ENCODE measurements at places on chromosomes 16 and 17.
A peak's percentile ranks its signal among the peaks of the same experiment; 100 is the strongest.

GRCh38 chr17:74528491-74529199 is 2.6 kb downstream of the CD300LB start:
- no peak for DNase-seq

GRCh38 chr16:27366687-27367460 is 35.1 kb upstream of the IL21R start:
- peak; percentile 17 for DNase-seq

GRCh38 chr17:68599091-68599490 is 2.1 kb downstream of the FAM20A start:
- no peak for DNase-seq

- no peak for DNase-seq
These were observed 536.8 kb downstream of the NPIPA7 start for GRCh38 chr16:16915771-16916170.

DNA sequence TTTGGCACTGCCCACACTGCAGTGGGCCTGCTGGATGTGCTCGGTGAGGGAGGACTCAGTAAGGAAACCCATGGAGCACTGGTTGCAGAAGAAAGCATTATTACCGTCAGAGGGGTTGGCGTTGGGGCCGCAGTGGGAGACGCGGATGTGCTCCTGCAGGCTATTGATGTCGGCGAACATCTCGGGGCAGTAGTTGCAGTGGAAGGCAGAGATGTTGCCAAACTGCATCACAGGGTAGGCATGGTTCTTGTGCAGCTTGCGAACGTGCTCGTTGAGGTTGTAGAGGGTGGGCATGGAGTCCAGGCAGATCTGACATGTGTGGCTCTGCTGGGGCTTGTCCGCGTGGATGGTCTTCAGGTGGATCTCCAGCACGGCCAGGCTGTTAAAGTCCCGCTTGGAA is 218.4 kb downstream of the ZNF423 start:
- no peak for DNase-seq

DNA sequence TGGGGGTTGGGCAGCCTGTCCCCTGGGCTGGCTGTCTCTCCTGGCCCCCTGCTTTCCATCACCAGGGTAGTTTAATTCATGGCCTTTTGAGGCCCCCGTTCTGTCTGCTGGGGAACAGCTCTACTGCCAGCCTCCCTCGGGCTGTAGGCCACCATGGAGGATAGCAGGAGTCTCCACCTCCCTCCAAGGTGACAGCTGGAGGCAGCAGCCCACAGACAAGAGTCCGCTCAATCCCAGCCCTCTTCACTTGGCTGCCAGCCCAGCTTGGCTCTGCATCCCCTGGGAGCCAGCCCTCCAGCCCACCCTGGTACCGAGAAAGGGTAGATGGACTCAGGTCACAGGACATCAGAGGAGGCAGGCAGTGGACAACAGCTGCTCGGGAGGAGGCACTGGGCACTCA is 194.6 kb upstream of the SDK2 start:
- DNase-seq: no peak

DNA sequence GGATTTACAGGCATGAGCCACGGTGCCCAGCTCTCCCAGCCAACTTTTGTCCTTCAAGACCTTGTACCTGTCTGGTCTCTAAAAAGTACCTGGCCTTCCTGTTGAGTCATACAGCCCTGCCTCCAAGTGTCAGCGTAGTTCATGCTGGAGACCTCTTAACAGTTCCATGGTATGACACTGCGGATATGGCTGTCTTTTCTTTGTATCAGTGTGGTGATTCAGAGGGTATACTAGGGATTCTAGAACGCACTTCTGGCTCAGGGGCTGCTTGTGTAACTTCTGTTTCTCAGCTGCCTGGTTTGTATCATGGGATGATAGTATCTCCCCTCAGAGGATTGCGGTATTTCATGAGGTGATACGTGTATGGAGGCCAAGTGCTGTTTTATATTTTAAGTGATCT is 2.0 kb upstream of the TMEM11 start:
- no peak for DNase-seq

DNA sequence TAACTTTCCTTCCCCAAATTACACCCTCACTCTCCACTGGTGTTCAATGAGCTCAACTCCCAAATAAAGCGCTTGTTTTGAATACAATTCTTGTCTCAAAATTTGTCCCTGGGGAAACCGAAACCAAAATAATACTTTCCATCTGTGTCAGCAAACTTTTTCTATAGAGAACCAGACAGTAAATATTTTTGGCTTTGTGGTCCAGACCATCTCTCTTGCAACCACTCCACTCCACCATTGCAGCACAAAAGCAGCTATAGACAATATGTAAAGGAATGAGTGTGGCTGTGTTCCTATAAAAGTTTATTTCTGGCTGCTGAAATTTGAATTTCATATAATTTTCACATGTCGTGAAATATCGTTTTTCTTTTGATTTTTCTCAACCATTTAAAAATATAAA is 84.6 kb upstream of the ERCC4 start:
- DNase-seq: no peak

- DNase-seq: no peak
These were observed 71.7 kb upstream of the PMFBP1 start for GRCh38 chr16:72243621-72244020.

GRCh38 chr16:89505204-89506112 is 2.7 kb upstream of the SPG7 start:
- peak; percentile 78 for DNase-seq

- no peak for DNase-seq
These were observed 5.1 kb upstream of the SETD6 start for GRCh38 chr16:58510097-58510775.

GRCh38 chr16:70553645-70554044 is 30.0 kb downstream of the SF3B3 start:
- no peak for DNase-seq

DNA sequence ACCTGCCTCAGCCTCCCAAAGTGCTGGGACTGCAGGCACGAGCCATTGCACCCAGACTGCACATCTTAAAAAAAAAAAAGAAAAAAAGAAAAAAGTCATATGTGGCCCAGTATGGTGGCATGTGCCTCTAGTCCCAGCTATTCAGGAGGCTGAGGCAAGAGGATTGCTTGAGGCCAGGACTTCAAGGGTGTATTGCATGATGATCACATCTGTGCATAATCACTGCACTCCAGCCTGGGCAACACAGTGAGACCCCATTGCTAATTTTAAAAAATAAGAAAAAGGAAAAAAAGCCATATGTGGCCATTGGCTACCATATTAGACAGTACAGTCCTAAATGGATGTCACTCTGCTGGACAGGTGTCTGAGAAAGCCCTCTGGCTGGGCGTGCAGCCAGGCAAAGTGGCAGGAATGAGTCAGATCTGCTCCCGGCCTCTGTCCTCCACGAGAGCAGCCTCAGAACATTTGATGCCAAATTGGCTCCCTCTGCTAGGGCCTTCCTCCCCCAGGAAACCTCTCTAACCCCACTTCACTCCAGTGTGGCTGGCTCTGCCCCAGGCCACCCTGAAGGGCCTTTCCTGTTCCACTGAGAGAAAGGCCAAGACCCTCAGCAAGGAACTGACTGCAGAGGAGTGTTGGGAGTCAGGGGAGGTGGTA is 14.7 kb downstream of the CA7 start:
- no peak for DNase-seq

GRCh38 chr16:56013962-56014552 is 138.9 kb upstream of the CES5A start:
- peak; percentile 5 for DNase-seq

DNA sequence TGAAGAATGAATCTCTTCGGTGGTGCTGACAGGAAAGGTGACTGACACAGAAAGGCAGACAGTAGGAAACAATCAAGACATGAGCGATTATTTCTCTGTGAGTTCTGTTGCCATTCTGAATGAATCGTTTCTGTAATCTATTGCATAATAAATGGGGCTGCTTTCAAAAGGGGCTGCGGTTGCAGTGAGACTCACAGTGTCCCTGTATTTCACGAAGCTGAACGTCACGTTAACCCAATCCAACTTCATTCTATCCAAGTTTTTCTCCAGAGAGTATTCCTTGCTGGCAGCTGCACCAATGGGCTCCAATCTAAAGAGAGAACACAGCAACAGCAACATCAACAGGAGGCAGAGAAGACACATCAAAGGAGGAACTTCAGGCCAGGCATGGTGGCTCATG is 75.4 kb downstream of the DNAH3 start:
- no peak for DNase-seq

DNA sequence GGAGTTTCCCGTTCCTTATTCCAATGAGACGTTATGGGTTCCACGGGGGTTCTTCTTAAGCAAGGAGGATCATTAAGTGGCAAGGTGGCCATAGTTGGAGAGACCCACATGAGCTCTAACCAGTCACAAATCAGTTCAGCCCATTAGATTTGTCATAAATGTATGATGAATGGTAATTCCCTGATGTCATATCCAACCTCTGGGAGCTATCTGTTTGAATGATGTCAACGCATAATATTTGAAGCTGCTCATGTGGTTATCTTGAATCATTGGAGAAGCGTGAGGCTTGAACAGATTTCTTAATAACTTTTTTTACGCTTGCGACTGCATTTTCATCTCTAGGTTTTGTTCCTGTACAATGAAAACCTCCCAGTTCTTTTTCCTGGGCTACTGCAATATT is 270.4 kb upstream of the EEF2KMT start:
- no peak for DNase-seq

GRCh38 chr16:4803898-4804762 is 1.7 kb upstream of the ROGDI start:
- DNase-seq: no peak

DNA sequence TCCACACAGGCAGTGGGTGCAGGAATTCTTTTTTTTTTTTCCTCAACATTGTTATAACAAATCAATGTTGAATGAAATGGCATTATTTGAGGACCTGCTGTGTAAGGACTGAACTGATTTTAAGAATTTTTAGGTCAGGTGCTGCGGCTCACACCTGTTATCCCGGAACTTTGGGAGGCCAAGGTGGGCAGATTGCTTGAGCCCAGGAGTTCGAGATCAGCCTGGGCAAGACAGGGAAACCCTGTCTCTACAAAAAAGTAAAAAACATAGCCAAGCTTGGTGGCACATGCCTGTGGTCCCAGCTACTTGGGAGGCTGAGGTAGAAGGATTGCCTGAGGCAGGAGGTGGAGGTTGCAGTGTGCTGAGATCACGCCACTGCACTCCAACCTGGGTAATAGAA is 12.4 kb downstream of the MPRIP start:
- DNase-seq: no peak

- no peak for DNase-seq
These were observed 5.8 kb downstream of the PIPOX start for GRCh38 chr17:29048440-29049368.

GRCh38 chr16:27202923-27203506 is 311 bp upstream of the KDM8 start:
- peak; percentile 82 for DNase-seq

GRCh38 chr17:59038734-59039133 is 67.9 kb downstream of the TRIM37 start:
- no peak for DNase-seq

DNA sequence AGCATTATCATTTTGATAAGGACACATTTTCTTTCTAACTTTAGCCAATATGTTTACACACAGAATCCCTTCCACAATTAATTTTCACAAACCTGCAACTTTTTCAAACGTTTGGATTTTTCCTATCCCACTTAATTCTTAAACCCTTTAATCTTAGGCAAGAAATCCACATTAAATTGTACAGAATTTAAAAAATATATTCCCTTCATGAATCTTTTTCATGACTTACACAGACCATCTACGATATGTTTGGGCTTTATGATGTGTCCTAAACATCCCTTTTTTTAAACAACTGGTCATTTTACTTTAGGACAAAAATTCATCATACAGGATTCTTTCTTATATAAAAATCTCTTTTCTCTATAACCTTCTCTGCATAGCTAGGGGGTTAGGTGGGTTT is 241.5 kb upstream of the CNTNAP4 start:
- no peak for DNase-seq

GRCh38 chr17:79108232-79108850 is 33.7 kb downstream of the ENGASE start:
- DNase-seq: no peak

- no peak for DNase-seq
These were observed 16.5 kb downstream of the HID1 start for GRCh38 chr17:74956093-74956492.

- DNase-seq: no peak
These were observed 279.6 kb downstream of the HS3ST3B1 start for GRCh38 chr17:14580499-14580898.

- DNase-seq: no peak
These were observed 155.6 kb downstream of the SNX11 start for GRCh38 chr17:48262982-48263730.
